ENCODE measurements at places on chromosomes 5 and 9.

GRCh38 chr5:37850226-37850865 is 10.5 kb upstream of the GDNF start:
- no peak for DNase-seq

- peak; percentile 88 for DNase-seq
Measured at GRCh38 chr9:122122903-122123632, 30.0 kb upstream of the TTLL11 start.

DNA sequence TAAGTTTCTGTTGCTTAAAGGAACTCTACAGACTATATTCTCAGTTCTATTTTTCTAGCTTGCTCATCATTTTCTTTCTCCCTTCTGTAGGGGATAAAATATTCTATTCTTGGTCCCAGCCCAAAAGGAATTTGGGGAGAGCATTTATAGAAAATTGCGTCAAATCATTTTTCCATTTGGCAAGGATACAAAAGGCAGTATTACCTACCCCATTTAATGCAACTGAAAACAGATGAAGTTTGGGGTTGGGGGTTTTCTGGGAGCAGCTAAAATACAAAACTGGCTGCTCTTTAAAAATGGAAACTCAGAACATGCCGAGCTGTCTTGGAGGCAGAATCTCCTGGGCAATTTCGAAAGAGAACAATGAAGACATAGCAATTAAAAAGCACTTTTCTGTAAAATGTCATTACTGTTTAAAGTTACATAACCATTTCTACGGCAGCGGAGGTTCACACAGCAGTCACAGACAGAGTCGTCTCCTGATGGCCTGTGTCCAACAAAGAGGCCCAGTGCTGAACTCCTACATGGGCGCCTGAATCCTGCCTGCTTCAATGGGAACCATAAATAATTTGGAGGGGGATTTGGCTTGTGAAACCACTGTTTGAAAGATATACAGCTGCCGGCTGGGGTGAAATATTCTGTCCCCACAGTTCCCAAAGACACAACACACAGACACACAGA is 152.4 kb downstream of the BRINP1 start:
- DNase-seq = peak; percentile 57

GRCh38 chr5:7074176-7074575 is 321.8 kb upstream of the ADCY2 start:
- DNase-seq = no peak

DNA sequence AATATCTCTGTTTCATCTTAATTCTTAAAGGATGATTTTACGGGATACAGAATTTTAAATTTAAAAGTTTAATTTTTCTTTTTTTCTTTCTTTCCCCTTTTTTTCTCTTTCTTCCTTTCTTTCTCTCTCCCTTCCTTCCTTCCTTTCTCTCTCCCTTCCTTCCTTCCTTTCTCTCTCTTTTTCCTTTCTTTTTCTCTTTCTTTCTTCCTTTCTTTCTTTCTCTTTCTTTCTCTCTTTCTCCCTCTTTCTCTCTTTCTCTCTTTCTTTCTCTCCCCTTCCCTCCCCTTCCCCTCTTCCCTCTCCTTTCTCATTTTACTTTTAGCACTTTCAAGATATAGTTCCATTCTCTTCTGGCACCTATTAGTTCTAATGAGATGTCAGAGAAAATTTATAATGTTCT is 61.4 kb upstream of the ADRB2 start:
- no peak for DNase-seq

- DNase-seq = peak; percentile 82
Measured at GRCh38 chr5:79512471-79513307, 1.2 kb downstream of the HOMER1 start.

DNA sequence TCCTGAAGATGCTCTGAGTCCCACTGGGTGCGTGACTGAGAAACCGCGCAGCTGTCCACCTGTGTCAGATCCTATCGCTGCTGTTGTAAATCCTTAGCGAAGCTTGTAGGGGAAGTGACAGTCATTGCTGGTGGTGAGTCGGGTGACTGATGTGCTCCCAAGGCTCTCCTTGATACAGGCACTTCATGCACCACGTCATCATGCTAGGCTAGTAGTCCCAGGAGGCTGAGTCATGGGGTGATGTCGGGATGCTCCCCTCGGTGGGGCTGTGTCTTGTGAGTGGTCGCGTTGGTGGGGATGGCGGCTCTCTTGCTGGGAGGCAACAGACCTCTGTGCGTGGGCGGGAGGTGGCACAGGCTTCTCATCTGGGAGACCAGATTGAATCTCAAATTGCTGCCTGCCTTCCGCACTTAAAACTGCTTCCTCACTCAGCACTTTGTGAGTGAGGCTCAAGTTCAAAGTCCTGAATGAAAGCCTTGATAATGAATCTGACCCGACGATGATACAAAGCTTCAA is 84.7 kb downstream of the CSNK1A1 start:
- DNase-seq = no peak

DNA sequence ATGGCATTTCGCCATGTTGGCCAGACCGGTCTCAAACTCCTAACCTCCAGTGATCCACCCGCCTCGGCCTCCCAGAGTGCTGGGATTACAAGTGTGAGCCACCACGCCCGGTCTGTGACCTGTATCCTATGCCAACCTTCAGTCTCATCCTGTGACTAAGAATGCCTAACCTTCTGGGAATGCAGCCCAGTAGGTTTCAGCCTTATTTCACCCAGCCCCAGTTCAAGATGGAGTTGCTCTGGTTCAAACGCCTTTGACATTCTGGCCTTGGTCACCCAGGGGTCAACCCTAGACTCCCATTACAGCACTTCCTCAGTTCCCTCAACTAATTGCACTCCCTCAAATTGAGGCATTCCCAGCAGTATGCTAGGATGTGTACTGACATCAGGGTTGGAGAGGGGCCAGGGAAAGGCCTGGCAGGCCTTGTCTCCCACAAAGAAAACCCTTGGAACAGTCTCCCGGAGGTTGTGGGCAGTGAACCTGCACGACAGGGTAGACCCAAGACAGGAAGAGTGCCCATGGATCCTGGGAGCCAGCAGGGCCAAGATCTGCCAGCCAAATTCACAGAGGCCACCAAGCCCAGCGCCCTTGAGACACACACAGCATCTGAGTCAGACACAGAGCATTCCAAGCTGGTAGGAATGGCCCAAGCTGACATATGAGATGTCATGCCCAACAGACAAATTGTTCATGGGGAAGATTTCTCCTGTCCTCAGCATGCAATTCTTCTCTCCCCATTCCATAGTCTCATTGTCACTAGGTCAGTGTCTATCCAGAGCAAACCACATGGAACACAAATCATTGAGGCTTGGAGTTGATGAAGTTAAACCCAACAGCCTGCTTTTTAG is 24.9 kb upstream of the SMU1 start:
- DNase-seq = no peak

DNA sequence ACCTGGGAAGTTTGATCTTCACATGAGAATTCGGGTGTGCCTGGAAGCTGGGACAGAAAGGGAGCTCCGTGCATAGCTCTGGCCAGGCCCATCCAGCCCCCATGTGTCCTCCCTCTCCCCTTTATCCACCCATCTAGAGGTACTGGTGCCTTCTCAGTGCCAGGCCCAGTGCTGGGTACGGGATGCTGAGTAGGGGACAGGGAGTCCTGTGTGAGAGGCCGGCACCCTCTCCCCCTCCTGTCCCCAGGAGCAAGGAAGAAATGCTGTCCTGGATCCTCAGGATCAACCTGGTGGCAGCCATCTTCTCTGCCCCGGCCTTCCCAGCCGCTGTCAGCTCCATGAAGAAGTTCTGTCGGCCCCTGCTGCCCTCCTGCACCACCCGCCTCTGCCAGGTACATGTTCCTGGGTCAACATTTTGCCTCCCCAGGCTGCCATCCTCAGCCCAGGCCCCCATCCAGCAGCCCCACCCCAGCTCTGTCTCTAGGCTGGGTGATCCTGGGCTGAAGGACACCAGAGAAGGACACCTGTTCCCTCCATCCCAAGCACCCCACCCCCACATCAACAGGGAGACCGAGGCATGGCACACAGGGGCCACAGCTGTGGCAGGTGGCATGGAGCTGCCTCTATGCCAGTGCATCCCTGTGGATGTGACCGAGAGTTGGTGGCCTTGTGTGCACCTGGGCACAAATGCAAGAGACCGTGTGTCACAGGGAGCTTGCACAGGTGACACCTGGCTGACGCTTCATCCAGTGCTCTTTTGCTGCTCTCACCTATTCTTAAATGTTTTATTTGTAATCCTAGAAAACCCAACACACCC is 43.0 kb downstream of the PSD2 start:
- DNase-seq = no peak

DNA sequence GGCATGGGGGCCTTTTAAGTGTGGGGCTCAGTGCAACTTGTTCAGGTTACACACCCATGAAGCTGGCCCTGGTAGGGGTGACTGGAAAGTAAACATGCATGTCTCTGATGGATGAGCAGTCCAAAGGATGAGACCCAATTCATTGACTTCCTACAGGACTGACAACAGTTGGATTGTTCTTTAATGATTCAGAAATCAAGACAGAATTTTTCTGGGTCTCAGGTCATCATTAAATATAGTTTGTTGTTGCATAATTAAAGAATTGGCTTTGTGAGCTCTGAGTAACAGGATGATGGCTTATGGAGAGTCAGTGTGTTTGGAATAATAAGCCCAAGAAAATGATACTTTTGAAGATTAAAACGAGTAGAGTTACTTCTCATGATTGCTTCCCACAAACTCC is 604.2 kb upstream of the CLINT1 start:
- DNase-seq = no peak

DNA sequence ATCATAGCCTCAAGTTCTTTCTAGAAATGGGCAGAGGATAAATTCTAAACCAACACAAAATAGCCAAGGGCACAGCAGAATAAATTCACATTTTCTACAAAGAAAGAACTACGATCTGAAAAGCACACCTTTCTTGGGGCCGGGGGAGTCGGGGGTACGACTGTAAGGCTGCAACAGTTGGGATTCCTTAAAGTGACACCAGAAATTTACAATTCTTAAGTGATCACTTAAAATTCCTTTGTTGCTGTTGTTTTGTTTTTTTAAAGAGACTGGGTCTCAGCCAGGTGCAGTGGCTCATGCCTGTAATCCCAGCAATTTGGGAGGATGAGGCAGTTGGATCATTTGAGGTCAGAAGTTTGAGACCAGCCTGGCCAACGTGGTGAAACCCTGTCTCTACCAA is 95.8 kb downstream of the CDK5RAP2 start:
- no peak for DNase-seq

GRCh38 chr9:14383294-14383693 is 69.4 kb upstream of the NFIB start:
- DNase-seq = no peak

GRCh38 chr5:38613490-38613889 is 57.0 kb upstream of the LIFR start:
- DNase-seq = no peak

GRCh38 chr9:98867103-98867428 is 59.6 kb downstream of the GALNT12 start:
- no peak for DNase-seq

DNA sequence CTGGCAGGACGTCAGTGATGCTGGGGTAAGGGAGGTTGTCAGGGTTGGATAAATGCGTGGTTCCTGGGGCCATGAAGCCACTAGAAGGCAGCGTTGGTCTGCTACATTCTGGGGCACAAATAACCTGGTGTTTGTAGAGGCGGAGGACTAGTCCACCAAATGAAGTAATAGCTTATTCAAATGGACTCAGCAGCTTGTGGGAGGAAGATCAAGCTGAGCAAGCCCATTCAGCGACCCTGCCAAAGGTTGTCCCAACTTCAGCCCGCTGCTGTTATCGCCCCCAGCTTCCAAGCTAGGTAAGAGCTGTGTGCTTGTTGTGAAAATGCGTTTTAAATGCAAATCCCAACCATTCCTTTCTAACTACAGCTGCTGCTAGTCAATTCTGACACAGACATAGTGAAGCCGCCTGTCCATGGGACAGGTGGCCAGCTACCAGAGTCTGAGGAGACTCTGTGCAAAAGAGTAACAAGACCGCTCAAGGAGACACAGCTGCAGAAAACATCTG is 7.6 kb upstream of the FAM240B start:
- peak; percentile 32 for DNase-seq

DNA sequence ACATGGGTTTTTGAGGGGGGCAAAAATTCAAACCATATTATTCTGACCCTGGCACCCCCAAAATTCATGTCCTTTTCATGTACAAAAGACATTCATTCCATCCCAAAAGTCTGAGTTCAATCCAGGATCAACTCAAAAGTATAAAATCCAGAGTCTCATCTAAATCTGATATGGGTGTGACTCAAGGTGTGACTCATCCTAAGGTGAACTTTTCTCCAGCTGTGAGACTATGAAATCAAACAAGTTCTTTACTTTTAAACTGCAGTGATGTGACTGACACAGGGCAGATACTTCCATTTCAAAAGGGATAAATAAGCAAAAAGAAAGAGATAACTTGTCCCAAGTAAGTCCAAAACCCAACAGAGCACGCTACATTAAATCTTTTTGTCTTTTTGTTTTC is 20.6 kb upstream of the CYLC2 start:
- DNase-seq = no peak

- peak; percentile 28 for DNase-seq
Measured at GRCh38 chr9:19999491-20000057, 210.7 kb upstream of the SLC24A2 start.

GRCh38 chr5:101009758-101010519 is 106.9 kb upstream of the ST8SIA4 start:
- DNase-seq = peak; percentile 5

DNA sequence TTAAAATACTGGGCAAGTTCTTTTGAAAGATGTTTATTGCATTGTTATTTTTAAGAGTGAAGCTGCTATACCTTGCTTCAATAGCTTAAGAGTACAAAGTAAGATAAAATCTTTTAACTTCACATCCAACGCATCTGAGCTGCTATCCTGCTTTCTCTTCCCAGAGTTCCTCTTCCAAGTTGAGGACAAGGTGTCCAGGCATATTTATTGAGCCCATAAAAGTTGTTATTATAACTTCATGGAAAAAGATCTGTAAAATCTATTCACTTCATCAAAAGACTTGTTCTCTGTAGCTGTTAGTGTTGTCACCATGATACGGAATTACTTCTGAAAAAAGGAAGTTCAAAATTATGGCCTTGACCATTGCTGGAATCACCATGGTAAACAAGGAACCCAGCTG is 306.2 kb upstream of the ELAVL2 start:
- DNase-seq = no peak

- DNase-seq = no peak
Measured at GRCh38 chr5:10049858-10050455, 199.7 kb downstream of the ATPSCKMT start.
